Immature natural killer cell (primary cell): ENCODE measurements at places on chromosomes 7 and 10. TPM values are rescaled to one million over a fixed set of nuclear protein-coding genes. Genes with fewer than 3 reads are reported as not detected.

SCRN1 gene
- 10.6 TPM for polyA plus RNA-seq

DNA sequence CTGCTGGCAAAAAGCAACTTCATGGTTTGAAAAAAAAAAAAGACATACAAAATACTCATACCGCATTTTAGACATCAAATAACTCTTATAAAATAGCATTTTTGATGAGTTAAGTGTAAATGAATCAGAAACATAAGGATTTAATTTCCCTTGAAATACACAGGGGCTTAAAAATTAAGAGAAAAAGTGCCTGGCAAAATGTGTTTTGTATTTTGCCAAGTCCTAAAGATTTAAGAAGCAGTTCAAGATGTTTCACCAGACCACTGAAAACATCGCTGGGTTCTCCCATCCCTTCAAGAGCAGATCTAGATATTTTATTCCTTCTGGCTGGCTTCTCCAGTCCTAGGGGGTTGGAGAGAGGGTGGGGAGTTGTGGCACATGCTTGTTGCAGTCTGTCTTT, 396.4 kb downstream of the INHBA start:
- H3K27me3 ChIP-seq, result peaks cover 2% of the 10 kb centered on the region
- DNase-seq, result no peak
- no peak overlapping the region for H3K4me3 ChIP-seq

GRCh38 chr7:152959610-152960009, 200.1 kb downstream of the ACTR3B start:
- no peak overlapping the region for H3K27ac ChIP-seq
- no peak overlapping the region for H3K4me3 ChIP-seq
- H3K36me3 ChIP-seq, result no peaks in the 10 kb centered on the region
- no peaks in the 10 kb centered on the region for H3K4me1 ChIP-seq
- H3K27me3 ChIP-seq, result peaks cover 4% of the 10 kb centered on the region

DNA sequence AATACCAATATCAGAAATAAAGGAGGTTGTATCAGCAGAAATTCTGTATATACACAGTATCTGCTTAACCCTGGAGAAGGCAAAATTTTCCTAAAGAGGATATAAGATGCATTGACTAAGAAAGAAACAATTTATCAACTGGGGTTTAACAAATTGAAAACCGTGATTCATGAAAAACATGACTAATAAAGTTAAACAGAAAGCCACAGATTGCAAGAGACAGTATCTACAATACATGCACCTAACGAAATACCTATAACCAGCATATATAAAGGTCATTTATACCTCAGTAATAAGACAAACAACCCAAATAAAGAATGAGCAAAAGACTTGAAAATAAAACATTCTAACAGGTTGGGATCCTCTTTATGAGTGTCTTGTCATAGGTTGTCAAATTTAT, 101.8 kb downstream of the IQUB start:
- DNase-seq, result no peak
- H3K27ac ChIP-seq, result no peak overlapping the region
- H3K4me3 ChIP-seq, result no peak overlapping the region
- H3K27me3 ChIP-seq, result no peaks in the 10 kb centered on the region
- H3K36me3 ChIP-seq, result no peaks in the 10 kb centered on the region
- no peaks in the 10 kb centered on the region for H3K4me1 ChIP-seq

DNA sequence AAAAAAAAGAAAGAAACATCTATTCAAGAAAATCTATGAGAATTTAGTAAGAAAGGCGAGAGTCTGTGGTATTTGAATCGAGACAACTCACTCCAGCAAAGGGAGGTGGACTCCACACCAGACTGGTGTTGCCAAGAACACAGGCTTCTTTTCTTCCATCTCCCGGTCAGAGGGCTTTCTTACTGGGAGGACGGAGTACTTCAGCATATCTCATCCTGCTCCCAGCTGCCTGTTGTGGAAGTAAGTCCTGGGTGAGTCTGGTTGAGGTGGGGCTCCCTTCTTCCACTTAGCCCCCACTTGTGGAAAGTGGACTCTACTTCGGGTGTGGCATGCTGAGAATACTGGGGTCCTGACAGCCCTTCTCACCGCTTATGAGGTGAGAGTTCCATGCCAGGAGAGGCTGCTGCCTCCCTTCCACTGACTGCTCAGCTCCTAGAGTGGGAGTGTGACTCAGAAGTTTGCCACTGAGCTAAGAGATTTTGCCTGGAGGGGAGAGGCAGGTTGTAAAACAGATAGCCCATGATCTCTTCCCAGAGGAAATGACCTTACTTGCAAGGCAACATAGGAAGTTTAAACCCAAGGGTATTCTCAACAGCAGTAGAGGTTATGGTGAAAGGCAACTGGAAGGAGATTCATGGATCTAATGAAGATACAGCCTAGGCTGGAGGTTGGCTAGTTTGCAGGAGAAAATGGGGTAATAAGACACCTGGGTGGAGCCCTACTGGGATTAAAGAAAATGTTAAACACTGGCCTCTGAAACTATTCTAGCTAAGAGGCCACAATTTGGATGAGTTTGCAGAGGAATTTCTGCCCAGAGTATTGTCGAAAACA, 3.5 kb upstream of the NACAD start:
- H3K4me3 ChIP-seq, result no peak overlapping the region
- H3K27me3 ChIP-seq, result peaks cover 12% of the 10 kb centered on the region
- no peaks in the 10 kb centered on the region for H3K36me3 ChIP-seq
